ENCODE measurements at places on chromosomes 12 and 14.

DNA sequence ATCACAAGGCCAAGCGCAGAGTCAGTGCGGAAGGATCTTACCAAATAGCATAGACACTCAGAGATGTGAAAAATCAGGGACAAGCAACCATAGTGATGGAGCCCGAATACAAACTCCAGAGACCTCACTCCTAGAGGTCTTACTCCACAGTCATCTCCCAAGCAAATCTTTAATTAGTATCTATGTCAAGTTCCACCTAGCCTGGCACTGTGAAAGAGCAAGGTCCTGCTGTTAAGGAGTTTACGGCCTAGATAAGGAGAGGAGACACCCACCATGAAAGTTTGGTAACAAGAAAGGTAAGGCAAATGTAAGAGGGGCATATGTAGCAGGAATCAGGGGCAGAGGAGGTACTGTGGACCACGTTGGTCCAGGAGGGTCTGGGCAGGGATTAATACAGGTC, 7.4 kb upstream of the PLEKHG6 start:
- peak; percentile 0 for DNase-seq

DNA sequence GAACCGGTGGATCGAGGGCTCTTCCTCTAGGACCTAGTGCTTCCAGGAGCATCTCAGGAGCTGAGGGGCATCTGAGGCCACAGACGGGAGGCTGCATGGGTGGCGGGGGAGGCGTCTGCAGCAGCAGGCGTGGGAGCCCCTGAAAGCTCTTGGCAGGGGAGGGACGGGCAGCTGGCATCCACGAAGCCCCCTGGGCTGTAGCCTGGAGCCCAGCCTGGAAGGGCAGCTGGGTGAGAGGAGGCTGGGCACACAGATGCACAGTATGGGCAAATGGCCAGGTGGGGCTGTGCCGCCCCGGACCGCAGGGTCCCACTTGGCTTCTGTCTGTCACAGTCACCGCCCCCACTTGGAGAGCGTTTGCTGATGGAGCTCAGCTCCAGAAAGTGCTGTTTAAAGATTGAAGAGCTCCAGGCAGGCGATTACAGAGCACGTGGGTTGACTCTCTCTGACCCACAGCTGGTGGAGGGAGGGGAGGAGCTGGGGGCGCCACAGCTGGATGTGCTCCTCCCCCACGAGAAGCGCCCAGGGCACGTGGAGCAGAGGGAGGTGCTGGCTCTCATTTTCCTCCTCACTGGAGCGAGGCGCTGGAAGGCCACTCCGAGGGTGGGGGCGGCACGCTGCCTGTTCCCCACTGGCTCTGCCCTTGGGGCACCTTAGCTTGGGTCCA, 155.0 kb upstream of the C14orf180 start:
- DNase-seq = no peak

- no peak for DNase-seq
Measured at GRCh38 chr14:20485900-20486299, 16.7 kb downstream of the PNP start.

DNA sequence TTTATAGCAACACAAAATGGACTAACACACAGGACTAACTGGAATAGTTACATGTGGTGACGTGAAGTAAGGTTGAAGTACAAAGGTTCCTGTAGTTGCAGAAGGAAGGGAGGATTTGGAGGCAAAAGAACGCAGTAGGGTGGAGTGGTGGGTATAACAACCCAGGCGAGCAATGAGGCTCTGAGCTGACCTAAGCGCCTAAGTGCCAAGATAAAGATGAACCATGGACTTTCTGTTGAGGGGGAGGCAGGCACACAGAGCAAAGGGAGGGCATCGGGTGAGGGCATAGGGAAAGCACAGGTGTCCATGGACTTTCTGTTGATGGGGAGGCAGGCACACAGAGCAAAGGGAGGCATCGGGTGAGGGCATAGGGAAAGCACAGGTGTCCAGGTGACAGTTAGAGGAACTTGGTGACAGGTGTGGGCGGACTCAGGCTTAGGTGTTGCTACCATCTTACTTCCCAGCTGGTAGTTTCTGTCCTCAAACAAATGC, 15.2 kb downstream of the SCNN1A start:
- DNase-seq = no peak

GRCh38 chr12:2557597-2557996, 237.2 kb upstream of the FKBP4 start:
- DNase-seq = no peak

DNA sequence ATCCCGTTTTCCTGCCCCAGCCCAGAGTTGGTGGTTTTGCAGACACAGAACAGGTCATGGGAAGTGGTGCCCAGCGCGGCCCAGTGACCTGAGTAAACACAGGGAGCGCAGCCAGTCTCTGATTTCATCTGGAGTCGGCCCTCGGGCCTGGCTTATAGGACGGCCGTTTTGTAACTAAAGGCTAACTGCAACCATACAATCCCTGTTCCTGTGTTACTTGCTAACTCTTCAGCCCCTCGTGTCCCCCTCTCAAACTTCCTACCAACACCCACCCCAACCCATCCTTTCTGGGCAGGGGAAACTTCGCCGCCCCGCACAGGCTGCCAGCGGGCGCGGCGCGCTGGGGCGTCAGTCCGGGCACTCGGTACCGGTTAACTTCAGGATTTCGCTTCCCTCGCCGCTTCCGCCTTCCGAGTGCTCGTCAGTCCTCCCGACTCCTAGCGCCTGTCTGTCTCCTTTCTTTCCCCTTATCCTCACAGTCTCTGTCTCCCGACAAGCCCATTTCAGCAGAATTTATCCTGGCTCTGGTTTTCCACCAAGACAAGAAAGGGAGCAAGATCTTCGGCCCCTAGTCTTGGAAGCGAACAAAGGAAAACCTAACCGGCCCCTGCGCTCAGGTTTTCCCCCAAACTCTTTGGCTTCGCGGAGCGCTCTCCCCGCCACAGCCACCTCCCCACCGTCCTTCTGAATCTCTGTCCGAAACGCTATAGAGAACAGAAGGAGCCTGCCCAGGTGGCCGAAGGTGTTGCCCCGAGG, 2.0 kb downstream of the SIX1 start:
- peak; percentile 48 for DNase-seq

DNA sequence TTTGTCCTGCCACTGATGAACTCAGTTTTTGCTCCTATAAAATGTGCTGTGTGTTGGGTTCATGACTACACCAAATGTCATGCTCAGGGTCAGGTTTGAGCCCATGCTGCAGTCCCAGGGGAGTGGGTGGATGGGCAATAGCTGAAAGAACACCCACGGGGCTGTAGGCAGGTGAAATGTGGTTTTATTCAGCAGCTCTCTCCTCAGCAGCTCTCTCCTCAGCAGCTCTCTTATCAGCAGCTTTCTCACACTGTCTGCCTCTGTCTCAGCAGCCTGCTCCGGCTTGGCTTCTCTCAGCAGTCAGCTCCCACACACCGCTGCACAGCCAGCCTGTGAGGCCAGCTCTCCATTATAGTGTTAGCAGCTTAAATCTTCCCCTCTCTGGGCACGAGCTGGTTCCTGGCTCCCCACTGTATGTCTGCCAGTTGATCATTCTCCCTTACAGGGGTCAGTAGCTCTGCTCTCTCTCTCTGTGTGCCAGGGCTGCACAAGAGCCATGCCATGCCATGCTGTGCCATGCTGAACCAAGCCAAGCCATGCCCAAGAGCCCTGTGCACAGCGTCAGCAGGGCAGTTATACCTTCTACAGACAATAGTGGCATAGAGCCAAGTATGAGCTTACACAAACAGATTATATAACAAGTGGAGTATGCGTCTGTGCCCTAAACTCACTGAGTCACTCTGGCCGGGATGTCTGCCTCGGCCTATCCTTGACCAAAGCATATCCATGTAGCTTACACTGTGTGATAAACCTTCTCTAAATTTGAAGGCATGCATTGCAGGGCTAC, 303.3 kb upstream of the TMPO start:
- no peak for DNase-seq

GRCh38 chr14:69772082-69773017, 5.4 kb downstream of the SRSF5 start:
- DNase-seq = no peak

DNA sequence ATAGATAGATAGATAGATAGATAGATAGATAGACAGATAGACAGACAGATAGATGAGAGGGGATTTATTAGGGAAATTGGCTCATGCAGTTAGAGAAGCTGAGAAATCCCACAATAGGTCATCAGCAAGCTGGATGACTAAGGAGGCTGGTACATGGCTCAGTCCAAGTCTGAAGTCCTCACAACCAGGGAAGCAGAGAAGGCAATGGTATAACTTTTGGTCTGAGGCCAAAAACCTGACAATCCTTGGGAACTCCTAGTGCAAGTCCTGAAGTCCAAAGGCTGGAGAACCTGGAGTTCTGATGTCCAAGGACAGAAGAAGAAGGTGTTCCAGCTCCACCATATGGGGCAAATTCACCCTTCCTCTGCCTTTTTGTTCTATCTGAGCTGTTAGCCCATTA, 517.6 kb upstream of the ATP2B1 start:
- no peak for DNase-seq

GRCh38 chr14:88016768-88017167, 11.8 kb downstream of the GPR65 start:
- DNase-seq = no peak

DNA sequence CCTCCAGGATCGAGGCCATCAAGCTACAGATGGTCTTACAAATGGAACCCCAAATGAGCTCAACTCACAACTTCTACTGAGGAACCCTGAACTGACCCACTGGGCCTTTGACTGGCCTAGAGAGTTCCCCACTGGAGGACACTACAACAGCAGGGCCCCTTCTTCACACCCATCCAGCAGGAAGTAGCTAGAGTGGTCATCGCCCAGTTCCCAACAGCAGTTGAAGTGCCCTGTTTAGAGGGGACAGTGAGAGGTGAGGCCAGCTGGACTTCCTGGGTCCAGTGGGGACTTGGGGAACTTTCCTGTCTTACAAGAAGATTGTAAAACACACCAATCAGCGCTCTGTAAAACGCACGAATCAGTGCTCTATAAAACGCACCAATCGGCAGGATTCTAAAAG, 247.9 kb upstream of the BTG1 start:
- no peak for DNase-seq

DNA sequence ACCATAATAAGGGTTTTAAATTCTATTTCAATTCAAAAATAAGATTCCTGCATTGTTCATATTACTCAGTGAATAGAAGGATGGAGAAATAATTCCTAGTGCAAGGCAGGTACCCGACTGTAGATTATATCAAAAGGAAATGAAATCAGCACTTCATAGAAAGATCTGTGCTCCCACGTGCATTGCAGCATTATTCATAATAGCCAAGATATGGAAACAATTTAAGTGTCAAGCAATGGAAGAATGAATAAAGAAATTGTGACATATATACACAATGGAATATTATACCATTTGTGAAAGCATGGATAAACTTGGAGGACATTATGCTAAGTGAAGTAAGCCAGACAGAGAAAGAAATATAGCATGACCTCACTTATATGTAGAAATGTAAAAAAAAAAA, 53.8 kb downstream of the SLC6A15 start:
- no peak for DNase-seq

DNA sequence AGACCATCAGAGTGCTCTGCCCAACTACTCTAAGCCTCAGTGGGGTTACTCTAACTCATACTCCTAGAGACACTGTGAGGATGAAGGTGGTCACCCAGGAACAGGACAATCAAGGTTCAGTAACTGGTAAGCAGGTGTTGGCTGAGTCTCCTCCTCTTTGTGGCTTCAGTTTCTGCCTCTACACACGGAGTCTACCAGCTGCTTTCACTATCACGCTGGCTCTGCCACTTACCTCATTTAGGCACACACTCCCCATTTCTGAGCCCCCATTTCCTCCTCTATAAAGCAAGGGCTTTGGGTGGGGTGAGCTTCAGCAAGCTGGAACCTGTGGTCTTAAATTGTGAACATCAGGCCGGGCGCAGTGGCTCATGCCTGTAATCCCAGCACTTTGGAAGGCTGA, 7.3 kb upstream of the TCHP start:
- DNase-seq = no peak
